Activated CD4-positive, alpha-beta T cell treated with anti-CD3 and anti-CD28 coated beads, Interleukin-2, amount 50 U/mL, for 4 hours (primary cell): ENCODE measurements at places on chromosomes 13 and 19.

DNA sequence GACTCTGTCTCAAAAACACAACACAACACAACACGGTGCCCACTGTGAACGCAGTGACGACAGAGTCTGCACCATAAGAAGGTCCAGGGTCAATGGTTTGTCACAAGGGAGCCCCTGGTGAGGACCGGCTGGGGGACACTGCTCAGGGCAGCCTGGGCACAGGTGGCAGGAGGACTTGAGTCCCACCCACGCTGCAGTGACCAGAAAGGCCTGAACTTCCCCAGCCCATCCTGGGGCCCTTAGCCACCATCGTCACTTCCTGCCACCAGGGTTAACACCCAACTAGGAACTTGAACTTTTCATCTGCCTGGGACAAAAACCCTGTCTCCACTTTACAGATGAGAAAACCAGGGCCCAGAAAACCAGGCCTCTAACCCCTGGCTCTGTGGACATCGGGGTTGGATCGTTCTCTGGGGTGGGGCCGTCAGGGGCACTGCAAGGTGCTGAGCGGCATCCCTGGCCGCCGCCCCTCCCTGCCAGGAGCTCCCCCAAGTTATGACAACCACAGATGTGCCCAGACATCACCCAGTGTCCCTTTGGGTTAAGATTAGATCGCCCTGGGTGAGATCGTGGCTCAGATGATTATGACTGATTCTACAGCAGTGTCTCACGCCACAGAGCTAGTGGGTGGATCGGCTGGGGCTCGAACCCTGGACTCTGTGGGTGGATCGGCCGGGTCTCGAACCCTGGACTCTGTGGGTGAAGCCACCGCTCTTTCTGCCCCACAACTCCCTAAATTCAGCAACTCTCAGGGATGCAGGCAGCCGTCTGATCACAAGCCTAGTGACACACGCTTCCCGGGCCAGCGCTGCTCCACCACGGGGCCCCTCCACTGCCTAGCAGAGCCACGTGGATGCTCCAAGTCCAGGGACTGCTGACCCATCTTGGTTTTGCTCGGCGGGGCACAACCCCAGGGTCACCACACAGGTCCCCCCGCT lies 14.0 kb downstream of the MOB3A start:
- DNase-seq, result no peak

GRCh38 chr13:110506859-110507566 lies 54.5 kb downstream of the RAB20 start:
- no peak for DNase-seq

- no peak for DNase-seq
These were observed 26.2 kb downstream of the CCNE1 start for GRCh38 chr19:29837996-29838395.

- peak; percentile 54 for DNase-seq
These were observed 11.8 kb upstream of the SHD start for GRCh38 chr19:4267101-4267900.

DNA sequence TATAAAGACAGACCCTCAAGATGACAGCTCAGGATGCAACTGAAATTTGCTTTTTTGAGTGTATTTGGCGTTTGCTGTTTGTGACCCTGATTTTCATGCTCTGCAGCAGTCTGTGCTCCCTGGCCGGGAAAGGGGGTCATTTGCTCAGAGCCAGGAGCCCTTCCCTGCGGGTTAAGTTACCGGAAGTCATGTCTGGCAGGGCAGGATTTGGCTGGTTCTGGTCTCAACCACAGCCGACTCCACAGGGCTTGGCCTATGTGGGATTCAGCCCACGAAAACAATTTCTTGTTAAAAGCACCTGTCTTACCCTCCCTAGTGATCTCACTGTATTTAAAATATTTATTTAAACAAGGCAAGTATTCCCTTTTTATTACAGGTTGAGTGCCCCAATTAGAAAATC lies 22.6 kb downstream of the MCF2L start:
- DNase-seq, result no peak

- no peak for DNase-seq
These were observed 356.1 kb downstream of the FGF14 start for GRCh38 chr13:102045731-102046130.

- no peak for DNase-seq
These were observed 128.4 kb upstream of the SPRY2 start for GRCh38 chr13:80469105-80469852.

DNA sequence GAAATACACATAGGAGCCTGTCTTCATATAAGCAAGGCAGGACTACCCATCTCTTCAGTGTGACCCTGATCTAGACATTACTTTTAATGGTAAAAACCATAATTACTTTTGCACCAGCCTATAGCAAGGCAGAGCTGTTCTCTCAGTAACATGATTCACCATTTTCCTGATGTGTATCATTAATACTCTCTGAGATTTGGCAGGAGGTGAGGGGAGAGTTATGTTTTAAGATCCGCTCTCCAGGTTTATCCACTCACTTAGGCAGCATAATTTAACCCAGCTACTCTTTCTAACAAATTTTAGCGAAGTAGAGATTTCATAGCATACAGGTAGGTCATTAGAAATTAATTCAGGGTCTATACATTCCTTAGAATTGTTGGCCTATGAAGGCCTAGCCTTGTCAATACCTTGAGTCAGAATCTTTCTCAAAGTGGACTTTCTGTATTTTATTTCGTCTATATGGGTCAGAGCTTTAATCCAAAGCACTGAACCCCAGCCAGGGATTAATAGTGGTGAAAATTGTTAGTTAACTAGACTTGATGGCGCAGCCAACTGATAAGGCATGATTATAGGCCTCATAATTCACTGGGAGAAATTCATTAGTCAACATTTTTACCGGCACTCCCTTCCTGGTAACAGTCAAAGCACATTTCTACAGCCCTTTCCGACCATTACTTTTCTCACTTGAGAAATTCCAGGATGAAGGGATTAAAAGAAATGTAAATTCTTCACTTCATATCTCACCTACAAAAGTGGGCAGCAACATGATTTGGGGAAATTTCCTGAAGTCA lies 955.1 kb downstream of the DIAPH3 start:
- DNase-seq, result no peak

- no peak for DNase-seq
These were observed 17.0 kb downstream of the KANK2 start for GRCh38 chr19:11180346-11180745.

- DNase-seq, result no peak
These were observed 29.9 kb downstream of the EFNA2 start for GRCh38 chr19:1315470-1316166.

- DNase-seq, result no peak
These were observed 1317.0 kb downstream of the PCDH9 start for GRCh38 chr13:65913173-65913572.

DNA sequence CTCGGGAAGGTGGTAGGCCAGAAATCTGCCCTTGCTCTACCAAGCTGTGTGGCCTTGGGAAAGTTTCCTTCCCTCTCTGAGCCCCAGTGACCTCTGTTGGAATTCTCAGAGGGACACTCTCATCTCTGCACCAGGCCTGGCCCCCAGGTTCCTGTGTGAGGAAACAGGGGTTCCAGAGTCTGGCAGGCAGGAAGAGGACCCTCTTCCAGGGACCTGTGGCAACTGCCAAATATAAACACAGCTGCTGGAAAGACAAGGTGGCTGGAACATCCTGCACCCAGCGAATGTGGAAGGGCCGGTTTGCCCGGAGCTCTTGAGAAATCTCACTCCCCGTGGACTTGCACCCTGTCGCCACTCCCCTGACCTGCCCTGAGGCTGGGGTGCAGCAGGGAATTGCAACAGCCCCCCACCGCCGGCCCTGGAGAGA lies 52.8 kb downstream of the GADD45B start:
- DNase-seq, result no peak

- DNase-seq, result no peak
These were observed 9.0 kb downstream of the FPR3 start for GRCh38 chr19:51803967-51804366.

DNA sequence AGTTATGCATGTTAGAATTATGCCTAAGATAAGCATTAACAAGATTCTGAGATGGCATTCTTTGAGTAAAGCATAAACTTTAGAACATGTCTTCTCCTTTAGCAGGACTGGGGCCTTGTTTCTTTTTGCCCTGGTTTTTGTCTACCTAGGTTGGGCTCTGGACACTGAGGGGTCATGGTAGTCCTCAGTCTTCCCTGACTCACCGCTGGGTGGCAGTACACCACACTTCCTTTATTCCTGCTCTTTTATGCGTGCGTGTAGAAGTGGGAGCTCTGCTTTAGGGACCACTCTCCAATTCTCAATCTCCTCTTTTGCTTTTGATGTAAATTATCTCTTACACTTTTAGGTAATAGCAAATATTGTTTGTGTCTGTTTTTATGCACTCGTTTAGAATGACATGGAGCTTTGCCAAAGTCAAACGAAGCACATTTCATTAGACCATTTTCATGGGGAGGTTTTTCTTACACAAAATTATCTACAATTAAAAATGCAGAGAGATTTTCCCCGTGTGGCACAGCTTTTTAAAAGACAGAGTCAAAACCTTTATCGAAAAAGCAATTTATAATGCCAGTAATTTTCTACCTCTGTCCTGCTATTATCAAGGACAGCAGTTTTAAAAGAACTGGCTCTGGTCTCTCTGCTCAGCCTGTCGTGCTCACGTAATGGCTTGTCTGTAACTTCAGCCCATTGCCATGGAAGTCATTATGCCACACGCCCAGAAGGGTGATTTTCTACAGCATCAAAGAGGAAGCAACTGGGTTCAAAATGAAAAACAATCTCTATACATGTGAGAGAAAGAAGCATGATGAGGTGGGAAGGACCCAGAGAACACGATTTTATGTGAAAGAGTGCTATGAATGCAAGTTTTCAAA lies 413.9 kb downstream of the COG6 start:
- peak; percentile 70 for DNase-seq

DNA sequence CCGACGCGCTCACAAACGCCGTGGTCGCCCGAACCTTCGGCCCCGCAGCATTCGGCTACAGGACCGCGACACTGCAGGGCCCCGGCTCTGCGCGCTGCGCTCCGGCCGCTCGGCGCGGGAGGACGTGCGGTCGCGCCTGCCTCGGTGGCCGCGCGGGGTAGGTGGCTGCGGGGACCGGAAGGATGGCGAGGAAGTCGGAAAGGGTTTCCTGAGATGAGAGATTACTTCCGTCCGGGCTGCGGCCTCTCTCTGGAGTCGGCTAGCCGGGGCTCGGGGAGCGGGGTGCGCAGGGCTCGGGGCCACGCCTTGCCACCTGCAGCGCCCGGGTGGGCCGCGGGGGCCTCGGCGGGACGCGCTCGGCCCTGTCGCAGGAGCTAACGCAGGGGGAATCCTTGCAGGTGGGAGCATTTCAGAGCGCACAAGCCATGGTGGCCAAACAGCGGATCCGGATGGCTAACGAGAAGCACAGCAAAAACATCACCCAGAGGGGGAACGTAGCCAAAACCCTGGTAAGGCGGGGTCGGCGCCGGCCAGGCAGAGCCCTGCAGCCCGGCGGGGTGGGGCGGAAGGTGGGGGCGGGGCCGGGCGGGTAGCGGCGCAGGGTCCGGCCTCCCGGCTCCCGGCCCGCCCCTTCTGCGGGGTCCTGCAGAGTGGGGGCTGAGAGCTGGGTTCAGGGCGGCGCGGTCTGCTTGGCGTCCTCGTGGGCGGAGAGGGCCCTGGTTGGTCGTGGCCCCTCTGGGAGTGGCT lies at the start of gene SERP2:
Gene SERP2, plus strand, starts transcription at position 224 of the 747 bp plus-strand sequence. Its CDS starts 202 bp downstream, at position 426.
- DNase-seq, result no peak

DNA sequence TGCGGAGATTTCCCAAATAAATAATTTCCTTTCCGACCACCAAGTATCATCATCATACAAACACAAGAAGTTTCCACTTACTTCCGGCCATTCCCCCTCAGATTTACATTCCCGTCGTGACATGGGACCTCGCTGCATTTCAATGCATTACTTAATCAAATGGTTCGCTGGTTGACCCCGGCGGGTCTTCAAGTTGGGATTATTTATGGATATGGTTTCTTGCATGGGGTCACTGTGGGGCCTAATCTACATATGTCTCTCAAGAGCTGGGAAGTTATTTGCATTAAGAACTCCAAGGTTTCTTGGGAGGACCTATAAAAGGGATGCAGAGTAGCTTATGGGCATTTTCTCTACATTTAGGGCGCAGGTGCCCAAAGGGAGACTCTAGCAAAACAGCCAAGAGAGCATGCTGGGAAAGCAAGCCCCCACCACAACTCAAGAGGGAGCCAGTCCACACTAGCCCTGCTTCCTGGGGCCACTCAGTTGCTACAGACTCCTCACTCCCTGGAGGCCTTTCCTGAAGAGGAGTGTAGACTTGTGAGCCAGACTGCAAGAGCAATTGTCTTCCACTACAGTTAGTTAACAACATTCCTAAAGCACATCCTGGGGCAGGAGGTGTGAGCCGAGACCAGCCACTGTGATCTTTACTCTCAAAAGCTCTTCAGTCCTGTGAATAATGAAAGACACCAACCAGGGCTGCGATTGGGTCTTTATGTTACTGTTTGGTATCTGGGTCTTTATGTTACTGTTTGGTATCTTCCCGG lies 125.3 kb downstream of the KATNAL1 start:
- no peak for DNase-seq

DNA sequence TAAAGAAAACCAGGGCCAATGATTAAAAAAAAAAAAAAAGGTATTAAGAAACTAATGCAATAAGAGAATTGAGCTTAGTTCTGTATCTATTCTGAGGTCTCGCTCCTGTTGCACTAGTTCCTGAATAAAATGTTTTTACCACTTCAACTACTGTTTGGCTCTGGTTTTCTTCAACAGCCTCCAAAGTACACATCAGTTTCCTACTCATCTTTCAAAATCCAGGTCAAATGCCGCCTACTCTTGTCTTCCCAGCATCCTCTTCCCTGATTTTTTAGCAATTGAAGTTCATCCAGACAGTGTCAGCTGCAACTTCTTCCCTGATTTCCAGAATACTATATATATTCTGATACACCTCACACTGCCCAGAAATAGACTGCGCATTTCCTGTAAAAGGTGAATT lies 1.4 kb upstream of the RCBTB1 start:
- DNase-seq, result no peak

DNA sequence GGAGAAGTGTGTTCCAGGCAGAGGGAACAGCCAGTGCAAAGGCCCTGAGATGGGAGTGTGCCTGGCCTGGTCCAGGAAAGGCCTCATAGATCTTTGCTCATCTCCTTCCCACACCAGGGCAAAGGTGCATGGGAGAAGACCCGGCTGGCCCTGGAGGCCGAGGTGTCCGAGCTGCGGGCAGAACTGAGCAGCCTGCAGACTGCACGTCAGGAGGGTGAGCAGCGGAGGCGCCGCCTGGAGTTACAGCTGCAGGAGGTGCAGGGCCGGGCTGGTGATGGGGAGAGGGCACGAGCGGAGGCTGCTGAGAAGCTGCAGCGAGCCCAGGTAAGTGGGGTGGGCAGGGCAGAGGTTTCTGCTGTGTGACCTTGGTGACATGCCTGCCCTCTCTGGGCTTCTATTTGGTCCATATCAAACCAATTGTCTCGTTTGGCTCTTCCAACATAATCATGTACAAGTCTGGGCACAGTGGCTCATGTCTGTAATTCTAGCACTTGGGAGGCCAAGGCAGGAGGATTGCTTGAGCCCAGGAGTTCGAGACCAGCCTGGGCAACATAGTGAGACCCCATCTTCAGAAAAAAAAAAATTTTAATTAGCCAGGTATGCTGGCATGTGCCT lies 51.1 kb downstream of the KCNC3 start:
- no peak for DNase-seq

GRCh38 chr19:46721269-46722003 lies 4.5 kb upstream of the PRKD2 start:
- no peak for DNase-seq
